Mammary epithelial cell (primary cell): ENCODE measurements at places on chromosomes 12 and 14. TPM values are rescaled to one million over a fixed set of nuclear protein-coding genes. Genes with fewer than 3 reads are reported as not detected.
A peak's percentile ranks its signal among the peaks of the same experiment; 100 is the strongest.

DNA sequence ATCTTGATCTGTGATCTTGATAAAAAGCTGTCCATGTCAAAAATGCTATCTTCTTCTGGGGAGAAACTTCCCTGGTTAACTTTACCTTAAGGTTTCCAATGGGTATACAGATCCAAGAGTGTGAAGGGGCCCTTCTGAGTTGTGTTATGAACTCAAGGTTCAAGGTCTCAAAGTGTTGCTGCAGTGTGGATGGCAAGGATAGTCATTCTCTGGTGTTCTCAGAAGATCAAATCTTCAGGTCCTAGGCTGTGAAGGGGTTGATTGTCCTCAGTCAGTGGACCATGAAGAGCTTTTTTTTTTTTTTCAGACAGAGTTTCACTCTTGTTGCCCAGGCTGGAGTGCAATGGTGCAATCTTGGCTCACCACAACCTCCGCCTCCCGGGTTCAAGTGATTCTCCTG is 114.4 kb downstream of the SPTSSA start:
- no peak for DNase-seq

LMO3 gene
- total RNA-seq = not detected

KRT85 gene
- total RNA-seq = not detected in 2 replicates

SYNJ2BP gene
- total RNA-seq = 16.2 TPM

DNA sequence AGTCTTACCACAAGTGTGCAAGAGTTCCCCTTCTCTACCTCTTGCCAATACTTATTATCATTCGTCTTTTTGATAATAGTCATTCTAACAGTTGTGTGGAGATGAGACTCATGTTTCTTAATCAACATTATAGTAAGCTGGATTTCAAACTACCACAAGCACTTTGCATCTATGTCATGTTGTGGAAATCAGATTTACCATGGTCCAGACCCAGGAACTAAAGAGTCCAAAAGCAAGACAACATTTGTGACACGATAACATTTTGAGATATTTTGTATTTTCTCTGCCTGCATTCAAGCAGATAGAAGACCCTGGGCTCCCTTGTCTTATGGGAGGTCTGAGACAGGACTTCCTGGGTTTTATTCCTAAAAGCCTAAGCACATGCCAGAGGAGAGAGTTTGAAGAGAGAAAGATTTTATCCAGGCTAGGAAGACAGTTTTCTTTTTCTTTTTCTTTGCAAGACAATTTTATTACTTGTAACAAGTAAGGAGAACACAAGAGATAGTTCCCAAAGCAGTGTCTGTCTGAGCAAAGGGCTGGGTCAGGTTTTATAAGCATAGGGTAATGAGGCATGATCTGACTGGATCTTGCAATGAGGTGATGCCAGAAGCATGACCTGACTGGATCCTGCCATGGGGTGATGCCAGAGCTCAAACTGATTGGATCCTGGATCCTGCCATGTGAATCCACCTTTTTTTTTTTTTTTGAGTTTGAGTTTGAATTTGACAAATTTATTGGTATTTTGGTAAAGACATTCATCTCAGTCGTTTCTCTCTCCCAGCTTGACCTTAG is 180.5 kb upstream of the HMGA2 start:
- DNase-seq = peak; percentile 93

- no peak for DNase-seq
Observed at GRCh38 chr14:105496831-105497591, 6.0 kb downstream of the TEDC1 start.

DNA sequence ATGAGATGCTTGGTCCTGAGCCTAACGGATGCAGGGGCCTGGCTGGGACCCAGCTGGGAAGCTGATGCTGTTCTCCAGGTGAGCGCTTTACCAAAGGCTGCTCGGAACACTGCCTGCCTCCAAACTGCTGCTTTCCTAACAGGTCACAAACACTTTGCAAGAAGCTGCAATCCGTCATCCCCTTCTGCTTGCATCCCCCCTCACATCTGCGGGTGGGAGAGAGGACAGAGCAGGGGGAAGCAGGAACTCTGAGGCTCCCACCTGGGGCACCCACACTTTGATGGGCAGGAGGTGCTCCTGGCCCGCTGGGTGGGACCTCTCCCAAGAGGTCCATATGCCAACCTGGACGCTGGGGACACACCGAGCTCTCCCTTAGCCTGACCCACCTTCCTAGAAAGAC is 24.9 kb upstream of the PPP2R5C start:
- no peak for DNase-seq

CD163L1 gene
- total RNA-seq = 1.2 TPM in 1 of 2 replicates, not detected in the other

DNA sequence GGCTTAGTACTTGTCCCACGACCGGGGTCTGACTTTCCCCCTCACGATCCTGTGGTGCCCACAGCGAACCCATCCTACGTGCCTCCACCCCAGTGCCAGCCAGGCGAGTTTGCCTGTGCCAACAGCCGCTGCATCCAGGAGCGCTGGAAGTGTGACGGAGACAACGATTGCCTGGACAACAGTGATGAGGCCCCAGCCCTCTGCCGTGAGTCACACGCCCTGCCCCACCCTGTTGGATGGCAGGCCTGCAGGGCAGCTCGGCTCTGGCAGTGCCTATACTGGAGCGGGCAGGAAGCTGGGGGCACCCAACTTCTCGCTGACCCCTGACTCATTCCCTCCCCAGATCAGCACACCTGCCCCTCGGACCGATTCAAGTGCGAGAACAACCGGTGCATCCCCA is 18.3 kb upstream of the LRP1-AS start:
- DNase-seq = peak; percentile 43

GRCh38 chr12:109276160-109276559 is 32.9 kb downstream of the FOXN4 start:
- DNase-seq = no peak

- DNase-seq = no peak
Observed at GRCh38 chr14:71931492-71932228, 569 bp upstream of the RGS6 start.

- no peak for DNase-seq
Observed at GRCh38 chr14:95725685-95726336, 11.9 kb upstream of the TCL1A start.

DNA sequence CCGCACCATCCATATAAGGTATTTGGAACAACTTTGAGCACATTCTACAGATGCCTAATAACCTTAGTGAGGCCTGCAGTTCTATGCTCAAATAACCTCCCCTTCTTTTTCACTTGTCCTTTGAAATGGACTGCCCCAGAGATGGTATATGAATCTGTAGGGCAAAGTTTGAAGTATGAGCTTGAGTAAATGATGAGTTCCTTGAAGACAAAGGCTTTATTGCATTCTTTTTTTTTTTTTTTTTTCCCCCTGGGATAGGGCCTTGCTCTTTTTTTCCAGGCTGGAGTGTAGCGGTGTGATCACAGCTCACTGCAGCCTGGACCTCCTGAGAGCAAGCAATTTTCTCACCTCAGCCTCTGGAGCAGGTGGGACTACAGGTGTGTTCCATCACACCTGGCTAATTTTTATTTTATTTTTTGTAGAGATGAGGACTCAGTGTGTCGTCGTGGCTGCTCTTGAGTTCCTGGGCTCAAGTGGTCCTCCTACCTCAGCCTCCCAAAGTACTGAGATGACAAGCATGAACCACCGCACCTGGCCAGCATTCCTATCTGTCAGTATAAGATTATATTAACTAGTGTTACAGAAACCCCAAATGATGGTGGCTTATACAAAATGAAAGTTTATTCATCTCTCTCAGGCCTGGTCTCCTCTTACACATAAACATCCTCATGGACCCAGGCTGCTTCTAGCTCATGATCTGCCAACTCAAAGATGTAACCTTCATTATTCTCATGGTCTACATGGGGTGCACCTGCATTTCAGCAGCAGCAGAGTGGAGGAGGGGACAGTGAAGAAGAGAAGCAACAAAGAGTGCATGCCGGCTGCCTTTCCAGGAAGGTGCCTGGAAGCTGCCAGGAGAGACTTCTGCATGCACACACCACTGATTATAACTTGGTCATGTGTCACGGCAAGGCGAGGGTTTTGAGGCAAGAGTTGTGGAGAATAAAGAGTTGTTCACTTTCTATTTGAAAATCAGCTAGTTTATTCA is 101.4 kb downstream of the DUSP16 start:
- no peak for DNase-seq

DNA sequence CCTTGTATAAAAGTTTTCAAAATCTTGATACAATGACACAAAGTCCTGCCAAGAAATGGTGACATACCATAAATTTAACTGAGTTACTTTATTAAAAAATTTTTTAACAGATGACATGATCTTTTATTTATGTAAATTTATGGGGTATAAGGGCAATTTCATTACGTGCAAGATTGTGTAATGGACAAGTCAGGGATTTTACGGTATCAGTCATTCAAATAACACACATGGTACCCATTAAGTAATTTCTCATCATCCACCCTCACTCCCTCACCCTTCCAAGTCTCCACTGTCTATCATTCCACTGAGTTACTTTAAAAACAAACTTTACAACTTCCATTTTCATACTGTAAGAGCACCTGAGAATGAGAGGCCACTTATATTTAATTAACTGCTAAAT is 37.4 kb downstream of the SPTLC2 start:
- DNase-seq = no peak

DNA sequence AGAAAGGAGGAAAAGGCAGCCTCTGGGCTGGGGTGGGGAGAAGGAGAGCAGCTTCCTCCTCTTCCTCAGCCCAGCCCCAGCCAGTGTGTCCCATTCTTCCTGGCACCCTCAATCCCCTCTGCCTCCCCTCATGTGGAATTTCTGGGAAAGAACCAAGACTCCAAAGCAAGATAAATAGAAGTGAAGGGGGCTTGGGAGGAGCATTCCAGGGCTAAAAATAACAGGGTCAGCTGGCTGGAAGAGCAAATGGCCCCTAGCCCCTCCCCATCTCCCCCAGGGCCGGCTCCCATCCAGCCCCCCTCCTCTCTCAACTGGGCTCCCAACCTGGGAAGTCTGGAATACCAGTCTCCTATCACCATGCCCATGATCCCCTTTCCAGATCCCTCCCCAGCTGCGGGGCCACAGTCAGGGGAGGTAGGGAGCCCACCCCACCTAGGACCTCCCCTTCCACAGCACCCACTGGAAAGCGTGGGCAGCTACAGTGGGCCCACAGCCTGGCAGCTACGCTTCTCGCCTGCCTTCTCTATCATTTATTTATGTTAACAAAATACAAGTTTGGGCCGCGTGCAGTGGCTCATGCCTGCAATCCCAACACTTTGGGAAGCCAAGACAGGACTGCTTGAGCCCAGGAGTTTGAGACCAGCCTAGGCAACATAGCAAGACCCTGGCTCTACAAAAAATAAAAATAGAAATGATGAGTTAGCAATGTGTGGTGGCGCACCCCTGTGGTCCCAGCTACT is 88.3 kb downstream of the IRF2BPL start:
- no peak for DNase-seq

DNA sequence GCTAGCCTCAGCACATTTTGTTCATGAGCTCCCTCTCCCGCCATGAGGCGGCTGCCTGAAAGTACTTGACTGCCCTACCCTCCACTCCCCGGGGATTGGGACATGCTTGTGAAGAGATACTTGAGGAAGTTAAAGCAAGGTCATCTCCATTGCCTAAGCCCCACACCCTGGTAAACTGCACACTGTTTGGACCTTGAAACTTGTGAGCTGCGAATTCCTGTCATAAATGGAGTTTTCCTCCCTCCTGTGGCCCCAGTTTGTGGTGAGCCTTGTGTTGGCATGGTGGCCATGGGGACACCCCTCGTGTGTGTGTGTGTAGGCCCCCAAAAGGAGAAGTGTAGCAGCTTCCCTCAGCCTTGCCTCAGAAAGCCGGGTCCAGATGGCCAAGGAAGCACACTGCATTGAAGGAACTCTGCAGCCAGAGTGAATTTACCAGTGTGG is 395.5 kb downstream of the ZFP36L1 start:
- DNase-seq = no peak

GRCh38 chr12:53971686-53972085 is 1.2 kb upstream of the HOXC11 start:
- no peak for DNase-seq

GRCh38 chr14:54116198-54116885 is 159.7 kb upstream of the BMP4 start:
- peak; percentile 49 for DNase-seq

DNA sequence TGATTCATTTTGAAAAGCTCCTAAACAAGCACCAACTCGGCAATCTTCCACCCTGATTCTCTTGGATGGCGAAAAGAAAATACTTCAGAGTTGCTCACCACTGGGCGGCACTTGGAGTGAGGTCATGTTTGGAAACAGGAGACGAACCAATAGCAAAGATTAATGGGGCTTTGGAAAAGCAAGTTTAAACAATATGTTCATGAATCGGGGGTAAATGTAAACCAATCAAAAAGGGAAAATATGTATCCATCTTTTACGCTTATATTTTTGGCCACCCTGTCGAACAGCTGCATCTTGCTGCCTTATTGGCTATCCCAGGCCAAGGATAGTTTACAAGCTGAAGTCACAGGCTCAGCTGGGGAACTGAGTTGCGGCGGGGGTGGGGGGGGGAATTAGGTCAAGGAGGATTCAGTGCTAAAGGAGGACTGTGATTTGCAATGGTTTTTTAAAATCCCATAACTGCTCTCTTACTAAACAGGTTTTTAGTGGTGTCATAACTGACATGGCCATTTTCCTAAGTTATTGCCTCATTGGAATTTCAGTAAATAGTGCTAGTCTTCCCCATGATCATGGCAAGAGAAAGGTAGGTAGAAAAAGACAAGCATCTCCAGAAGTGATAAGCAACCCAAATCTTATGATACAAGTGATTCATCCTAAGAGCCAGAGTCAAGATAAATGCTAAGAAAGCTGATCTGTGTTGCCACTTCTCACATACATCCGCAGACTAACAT is 210.6 kb downstream of the PHLDA1 start:
- DNase-seq = peak; percentile 79

- no peak for DNase-seq
Observed at GRCh38 chr12:47989666-47990065, 14.6 kb downstream of the COL2A1 start.

DNA sequence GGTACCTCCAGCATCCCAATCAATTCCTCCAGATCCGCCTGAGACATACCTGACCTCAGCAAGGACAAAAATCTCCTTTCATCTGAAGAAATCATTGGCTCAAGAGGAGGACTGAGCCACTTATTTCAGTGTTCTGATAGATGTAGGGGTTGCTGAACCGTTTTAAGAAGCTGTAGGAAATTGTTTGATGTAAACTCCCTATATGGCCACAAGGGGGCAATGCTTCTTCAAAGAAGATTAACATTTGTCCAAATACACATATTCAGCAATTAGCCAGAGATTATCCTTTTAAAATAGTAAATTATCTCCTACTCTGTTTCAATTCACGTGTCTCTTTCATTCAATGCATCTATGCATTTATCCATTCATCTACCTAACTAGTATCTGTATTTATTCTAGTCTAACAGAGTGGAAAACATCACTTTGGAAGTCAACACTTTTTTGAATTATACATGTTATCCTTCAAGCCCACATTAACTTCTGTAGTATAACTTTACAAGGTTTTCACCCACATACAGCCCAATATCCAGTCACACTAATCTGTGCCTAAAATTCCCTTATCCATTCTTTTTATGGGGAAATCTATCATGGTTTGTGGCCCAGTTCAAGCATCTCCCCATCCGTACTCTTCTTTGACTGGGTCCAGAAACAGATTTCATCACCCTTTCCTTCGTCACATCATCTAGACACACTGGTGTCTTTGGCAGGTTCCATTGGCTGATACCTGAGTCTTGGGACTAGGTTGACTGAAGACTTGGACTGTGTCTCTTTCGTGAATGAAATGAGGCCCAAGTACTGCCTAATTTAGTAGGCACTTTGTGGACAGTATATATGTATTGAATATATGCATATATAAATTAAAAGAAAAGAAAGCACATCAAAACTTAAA is 411.0 kb upstream of the OR4E1 start:
- peak; percentile 39 for DNase-seq

MIPOL1 gene
- 15.7 and 17.8 TPM in 2 replicates for total RNA-seq

HNF1A gene
- total RNA-seq = not detected in 2 replicates
